Colonic mucosa (tissue), 4 donors: ENCODE measurements at places on chromosomes 12 and 14. TPM values are rescaled to one million over a fixed set of nuclear protein-coding genes. Genes with fewer than 3 reads are reported as not detected.

GRCh38 chr12:108783446-108783845, 52.1 kb upstream of the CORO1C start:
- no peaks in the 10 kb centered on the region for H3K4me1 ChIP-seq
- H3K4me3 ChIP-seq, result no peak overlapping the region
- no peaks in the 10 kb centered on the region for H3K36me3 ChIP-seq
- no peaks in the 10 kb centered on the region for H3K27me3 ChIP-seq

The NPC2 gene
- 233 TPM for total RNA-seq

GRCh38 chr12:57419495-57419894, 11.3 kb downstream of the R3HDM2 start:
- no peaks in the 10 kb centered on the region for H3K4me1 ChIP-seq
- no peaks in the 10 kb centered on the region for H3K36me3 ChIP-seq
- H3K27me3 ChIP-seq, result no peaks in the 10 kb centered on the region
- H3K4me3 ChIP-seq, result no peak overlapping the region
- H3K27ac ChIP-seq, result no peak overlapping the region
- no peak for DNase-seq

DNA sequence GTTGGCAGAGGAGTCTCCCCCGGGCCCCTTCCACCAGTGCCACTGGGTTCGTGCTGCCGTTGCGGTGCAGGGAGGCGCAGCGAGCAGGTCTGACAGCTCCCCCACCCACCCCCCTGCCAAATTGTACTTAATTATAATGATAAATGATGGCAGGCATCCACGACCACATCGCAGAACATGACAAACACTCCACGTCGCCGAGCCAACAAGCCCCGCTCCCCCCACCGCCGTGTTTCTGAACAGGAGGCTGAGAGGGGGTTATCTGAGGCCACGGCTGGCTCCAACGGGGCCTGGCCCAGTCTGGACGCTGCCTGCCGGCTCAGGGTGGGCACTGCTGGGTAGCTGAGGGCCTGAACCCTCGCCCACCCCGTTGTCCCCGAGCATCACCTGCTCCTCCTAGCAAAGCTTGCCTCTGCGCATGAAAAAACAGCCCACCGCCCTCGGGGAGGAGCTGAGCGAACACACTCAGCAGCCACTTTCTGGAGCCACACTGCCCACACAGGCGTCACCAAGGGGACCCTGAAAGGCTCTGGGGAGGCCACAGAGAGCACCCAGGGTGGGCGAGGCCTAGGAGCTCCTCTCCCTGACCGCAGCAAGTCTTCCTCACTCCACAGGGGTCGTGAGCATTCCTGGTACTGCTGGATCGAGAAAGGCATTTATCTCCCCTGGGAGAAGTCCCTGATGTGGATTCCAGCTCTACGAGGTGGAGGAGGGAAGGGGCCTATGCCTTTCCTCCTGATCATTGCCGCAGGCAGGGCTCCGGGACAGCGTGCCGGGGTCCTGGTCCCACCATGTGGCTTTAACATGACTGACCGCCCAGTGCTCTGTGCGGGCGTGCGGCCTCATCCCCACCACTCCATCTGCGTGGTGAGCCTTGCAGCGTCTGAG, 35.4 kb upstream of the DIO3 start:
- H3K4me1 ChIP-seq, result no peaks in the 10 kb centered on the region
- H3K27ac ChIP-seq, result no peak overlapping the region
- no peak for DNase-seq
- no peaks in the 10 kb centered on the region for H3K36me3 ChIP-seq
- H3K27me3 ChIP-seq, result no peaks in the 10 kb centered on the region

DNA sequence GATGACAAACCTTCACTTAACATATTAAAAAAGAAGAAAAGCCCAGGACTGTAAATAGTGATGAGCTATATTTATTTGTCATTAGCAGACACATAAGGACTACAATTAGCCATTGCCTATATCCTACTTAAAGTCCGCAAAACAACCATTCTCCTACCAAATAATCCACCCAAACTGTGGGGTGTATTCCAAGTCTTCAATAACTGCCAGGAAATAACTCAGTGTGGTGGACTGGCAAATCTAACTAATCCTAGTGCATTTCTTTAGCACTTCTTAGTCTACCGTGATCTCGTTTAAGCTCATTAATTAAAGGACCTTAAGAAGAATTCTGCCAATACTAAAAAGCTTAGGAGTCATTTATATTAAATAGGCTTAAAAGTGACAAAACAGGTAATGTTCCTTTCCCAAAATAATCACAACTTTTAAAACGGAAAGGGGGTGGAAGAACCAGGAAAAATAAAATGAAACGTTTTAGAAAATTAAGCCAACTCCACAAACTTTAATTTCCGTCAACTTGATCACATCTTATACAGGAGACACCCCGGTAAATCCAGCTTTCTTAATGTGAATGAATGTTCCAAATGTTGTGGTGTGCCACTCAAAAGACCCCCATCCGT, 1.8 kb downstream of the NOVA1 start:
- H3K36me3 ChIP-seq, result no peaks in the 10 kb centered on the region
- H3K4me1 ChIP-seq, result no peaks in the 10 kb centered on the region
- H3K27me3 ChIP-seq, result no peaks in the 10 kb centered on the region
- peak overlapping the region; percentile 57 for H3K4me3 ChIP-seq
- no peak overlapping the region for H3K27ac ChIP-seq

GRCh38 chr12:34601689-34602088, 579.4 kb downstream of the ALG10 start:
- no peak overlapping the region for H3K27ac ChIP-seq
- H3K36me3 ChIP-seq, result no peaks in the 10 kb centered on the region
- no peaks in the 10 kb centered on the region for H3K4me1 ChIP-seq
- no peaks in the 10 kb centered on the region for H3K27me3 ChIP-seq
- DNase-seq, result no peak

DNA sequence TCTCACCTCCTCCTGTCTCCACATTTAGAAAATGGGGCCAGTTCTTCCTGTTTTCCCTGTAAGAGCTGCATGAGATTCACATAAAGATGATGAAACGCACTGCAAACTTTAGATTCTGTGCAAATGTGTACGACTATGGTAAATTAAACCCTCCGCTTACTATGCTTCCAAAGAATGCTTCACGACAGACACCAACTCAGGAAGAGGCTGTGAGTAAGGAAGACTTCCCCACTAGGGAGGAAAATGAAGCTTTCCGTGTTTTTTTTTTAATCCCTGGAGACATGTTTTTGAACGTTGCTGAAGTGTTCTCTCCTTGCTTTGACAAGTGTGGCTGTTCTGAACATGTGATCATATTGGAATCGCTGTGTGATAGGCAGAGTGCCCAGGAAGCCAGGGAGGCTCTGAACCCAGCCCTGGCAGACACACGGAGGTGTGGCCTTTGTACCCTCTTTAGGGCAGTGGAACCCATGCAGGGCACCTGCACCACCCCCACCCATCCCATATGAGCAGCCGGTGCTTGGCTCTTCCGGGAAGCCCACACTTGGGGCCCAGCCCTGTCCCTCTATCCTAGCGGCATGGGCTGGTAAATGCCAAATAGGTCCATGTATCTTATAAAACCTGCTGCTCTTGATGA, 7.5 kb upstream of the SYNE3 start:
- peak overlapping the region; percentile 17 for H3K27ac ChIP-seq
- peaks cover 12% of the 10 kb centered on the region for H3K4me1 ChIP-seq
- H3K36me3 ChIP-seq, result no peaks in the 10 kb centered on the region
- no peaks in the 10 kb centered on the region for H3K27me3 ChIP-seq

GRCh38 chr14:57089901-57090300, 178.8 kb downstream of the EXOC5 start:
- DNase-seq, result no peak
- no peaks in the 10 kb centered on the region for H3K36me3 ChIP-seq
- no peak overlapping the region for H3K4me3 ChIP-seq
- no peak overlapping the region for H3K27ac ChIP-seq

DNA sequence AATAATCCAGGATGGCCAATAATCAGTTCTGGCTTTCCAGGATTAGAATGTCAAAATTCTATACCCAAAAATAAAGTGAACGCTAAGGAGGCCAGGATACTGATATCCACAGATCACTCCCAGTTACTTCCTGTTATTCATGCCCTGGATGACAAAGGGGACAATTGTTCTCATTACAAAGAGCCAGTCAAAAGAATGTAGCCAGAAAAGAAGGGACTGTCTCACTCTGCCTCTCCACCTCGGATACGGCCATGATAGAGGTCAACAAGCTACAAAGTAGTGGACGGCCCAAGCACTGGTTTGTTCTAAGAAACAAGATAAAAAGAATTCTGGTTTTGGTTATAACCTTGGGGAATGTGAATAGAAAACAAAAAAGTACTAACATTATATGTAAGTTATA, 116.1 kb upstream of the ATF7IP start:
- no peaks in the 10 kb centered on the region for H3K27me3 ChIP-seq
- DNase-seq, result no peak
- H3K36me3 ChIP-seq, result no peaks in the 10 kb centered on the region
- no peak overlapping the region for H3K27ac ChIP-seq
- H3K4me1 ChIP-seq, result no peaks in the 10 kb centered on the region

GRCh38 chr12:48816143-48816854, 2.0 kb upstream of the CACNB3 start:
- peak; percentile 70 for DNase-seq
- H3K36me3 ChIP-seq, result no peaks in the 10 kb centered on the region
- H3K4me1 ChIP-seq, result peaks cover 8% of the 10 kb centered on the region
- no peaks in the 10 kb centered on the region for H3K27me3 ChIP-seq

The SYT10 gene
- total RNA-seq, result 0.15 TPM

The TSPAN19 gene
- not detected for total RNA-seq

- H3K27me3 ChIP-seq, result no peaks in the 10 kb centered on the region
- no peaks in the 10 kb centered on the region for H3K4me1 ChIP-seq
- no peak overlapping the region for H3K27ac ChIP-seq
- no peak for DNase-seq
Observed at GRCh38 chr12:45944771-45945170, 45.6 kb downstream of the SCAF11 start.

GRCh38 chr12:119363037-119363436, 28.5 kb downstream of the CCDC60 start:
- no peaks in the 10 kb centered on the region for H3K27me3 ChIP-seq
- DNase-seq, result no peak
- H3K27ac ChIP-seq, result no peak overlapping the region
- H3K4me3 ChIP-seq, result no peak overlapping the region
- H3K36me3 ChIP-seq, result no peaks in the 10 kb centered on the region

The CDCA3 gene
- 11.4 TPM for total RNA-seq

DNA sequence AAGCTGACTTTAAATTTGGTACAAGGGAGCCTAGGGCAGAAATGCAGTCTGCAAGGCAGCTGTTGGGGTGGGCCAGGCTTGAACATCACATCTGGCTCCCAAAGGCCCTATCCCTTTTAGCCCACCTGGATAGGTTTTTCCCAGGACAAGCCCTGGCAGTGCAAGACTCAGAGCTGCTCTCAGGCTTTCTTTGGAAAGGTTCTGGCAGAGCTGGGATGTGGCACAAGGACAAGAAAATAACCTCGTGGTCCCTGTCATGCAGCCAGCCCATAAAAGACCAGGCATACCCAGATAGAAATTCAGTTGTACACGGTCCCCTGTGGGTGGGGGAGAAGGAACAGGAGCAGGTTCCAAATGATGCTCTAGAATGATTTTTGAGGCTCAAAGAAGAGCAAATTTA, 206.9 kb downstream of the TTC7B start:
- DNase-seq, result no peak
- no peaks in the 10 kb centered on the region for H3K4me1 ChIP-seq
- H3K36me3 ChIP-seq, result no peaks in the 10 kb centered on the region
- no peak overlapping the region for H3K4me3 ChIP-seq
- no peak overlapping the region for H3K27ac ChIP-seq
